Activated naive CD4-positive, alpha-beta T cell treated with anti-CD3 and anti-CD28 coated beads for 36 hours (primary cell): ENCODE measurements at places on chromosomes 12 and 14. TPM values are rescaled to one million over a fixed set of nuclear protein-coding genes. Genes with fewer than 3 reads are reported as not detected.

Gene SLC2A14
- total RNA-seq: 8.8 TPM

Gene HECTD4
- total RNA-seq: 17.6 TPM

Gene PUS1
- 37.7 TPM for total RNA-seq

Gene APOF
- not detected for total RNA-seq

Gene ACOT6
- not detected for total RNA-seq

Gene DLK1
- not detected for total RNA-seq

Gene ZNF891
- 1.2 TPM for total RNA-seq

Gene IGF1
- not detected for total RNA-seq

Gene LTBR
- 3.1 TPM for total RNA-seq

Gene SDS
- not detected for total RNA-seq

Gene IKZF4
- 8.2 TPM for total RNA-seq

Gene TAS2R7
- not detected for total RNA-seq

DNA sequence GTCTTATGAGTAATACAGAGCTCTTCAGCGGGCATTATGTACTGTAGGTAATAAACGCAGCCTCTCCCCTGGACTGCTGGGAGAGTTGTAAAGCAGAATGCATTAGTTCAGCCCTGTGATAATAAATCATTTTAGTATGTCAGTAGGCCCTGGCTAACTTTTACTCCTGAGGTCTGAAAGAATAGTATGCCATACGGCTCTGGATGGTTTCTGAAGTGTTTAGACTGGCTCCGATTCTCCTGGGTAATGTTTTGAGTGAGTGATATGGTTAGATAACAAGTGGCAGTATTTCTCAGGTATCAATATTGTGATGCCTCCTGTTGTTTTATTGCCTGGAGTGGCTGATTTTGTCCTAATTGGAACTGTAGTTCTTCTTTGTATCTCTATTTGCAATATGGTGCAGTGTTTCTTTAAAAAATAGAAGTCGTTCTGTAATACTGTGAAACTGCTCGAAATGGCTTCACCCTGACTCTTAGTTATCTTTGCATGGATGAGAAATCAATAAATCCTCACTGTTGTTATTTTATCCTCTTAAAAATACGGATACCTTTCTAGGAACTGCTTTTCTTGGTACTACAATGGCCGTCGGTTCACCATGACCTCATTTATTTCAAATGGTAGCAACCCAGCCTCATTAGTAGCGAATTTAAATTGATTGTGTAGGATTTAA lies 100.2 kb downstream of the PDZRN4 start:
- no peak for DNase-seq

- no peak for DNase-seq
Observed at GRCh38 chr14:38252066-38252710, 3.7 kb downstream of the CLEC14A start.

DNA sequence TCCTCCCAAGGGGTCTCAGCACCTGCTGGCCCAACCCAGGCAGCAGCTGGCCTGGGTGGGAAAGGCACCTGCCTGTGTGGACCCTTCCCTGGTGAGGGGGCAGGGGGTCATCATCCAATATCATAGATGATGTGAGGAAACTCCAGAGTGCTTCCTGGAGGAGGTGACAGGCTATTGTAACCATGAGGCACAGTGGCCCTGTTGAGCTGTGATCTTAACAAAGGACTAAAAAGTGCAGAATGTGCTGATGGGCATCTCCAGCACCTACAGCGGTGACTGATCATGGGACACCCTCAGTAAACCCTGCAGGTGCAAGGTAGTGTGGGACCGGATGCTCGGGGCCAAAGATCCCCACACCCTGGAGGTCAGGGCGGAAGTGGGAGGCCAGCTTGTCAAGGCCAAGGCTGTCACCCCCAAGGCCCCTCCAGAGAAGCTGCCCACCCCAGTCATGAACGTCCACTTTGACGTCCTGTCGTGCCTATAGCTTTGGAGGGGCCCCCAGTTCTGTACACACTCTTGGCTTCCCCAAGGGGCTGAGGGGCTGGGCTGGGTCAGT lies 7.5 kb downstream of the MMP17 start:
- DNase-seq: no peak

- DNase-seq: peak; percentile 47
Observed at GRCh38 chr12:32390572-32391219, 8.7 kb upstream of the FGD4 start.

- DNase-seq: no peak
Observed at GRCh38 chr14:94515426-94515825, 6.2 kb upstream of the SERPINA12 start.

GRCh38 chr14:93533842-93534241 lies 103.1 kb downstream of the UNC79 start:
- no peak for DNase-seq

DNA sequence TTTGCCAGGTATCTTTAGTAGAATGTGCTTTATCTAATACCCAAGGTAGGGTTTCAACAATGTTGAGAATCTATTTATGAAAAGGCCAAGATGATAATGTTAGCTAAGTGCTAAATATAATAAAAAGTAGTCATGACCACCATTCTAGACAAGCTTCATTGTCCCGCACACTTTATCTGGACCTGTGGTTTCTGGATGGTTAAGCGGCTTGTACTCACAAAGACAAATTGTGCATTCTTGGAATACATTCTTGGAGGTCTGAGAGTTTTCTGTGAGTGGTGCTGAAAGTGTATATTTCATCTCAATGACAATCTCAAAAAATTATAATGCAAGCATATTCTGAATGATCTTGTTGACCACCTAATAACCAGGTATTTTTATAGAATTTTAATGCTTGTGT lies 646.9 kb downstream of the DIO2 start:
- no peak for DNase-seq

DNA sequence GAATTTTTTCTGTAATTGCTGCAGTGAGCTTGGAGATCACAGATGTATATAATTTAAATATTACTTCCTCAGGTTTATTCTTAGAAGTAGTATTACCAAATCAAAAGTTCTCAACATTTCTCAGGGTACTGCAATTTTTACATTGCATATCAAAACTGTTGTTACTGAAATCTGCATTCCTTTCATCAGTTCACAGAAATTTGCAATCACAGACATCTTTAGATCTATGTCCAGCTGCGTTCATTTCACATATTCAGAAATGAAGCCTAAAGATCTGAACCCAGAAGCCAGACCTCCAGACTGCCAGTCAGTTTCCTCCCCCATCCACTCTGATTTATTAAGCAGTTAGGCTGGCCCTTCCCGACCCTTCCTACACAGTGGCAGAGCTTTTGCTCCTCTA lies 18.2 kb upstream of the IFT81 start:
- DNase-seq: no peak

GRCh38 chr14:50452979-50453705 lies 56.5 kb upstream of the CDKL1 start:
- no peak for DNase-seq

DNA sequence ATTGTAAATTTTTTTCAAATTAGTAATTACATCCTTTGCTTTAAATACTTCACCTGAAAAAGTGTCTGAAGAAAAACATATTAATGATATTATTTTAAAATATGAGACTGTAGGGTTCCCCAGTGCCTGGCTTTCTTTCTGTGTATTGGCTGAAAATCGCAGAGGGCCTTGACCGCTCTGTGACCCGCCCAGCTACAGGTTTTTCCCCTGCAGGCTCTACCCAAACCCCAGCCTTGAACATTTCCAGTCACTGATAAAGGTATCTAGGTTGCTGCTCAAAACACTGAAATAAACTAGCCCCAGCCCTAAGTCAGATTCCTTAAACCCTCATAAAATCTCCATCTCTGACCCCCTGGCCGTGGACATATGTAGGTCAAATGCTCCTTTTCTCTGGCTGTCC lies 11.9 kb downstream of the KLRG1 start:
- no peak for DNase-seq

- DNase-seq: no peak
Observed at GRCh38 chr14:74691456-74691855, 21.4 kb downstream of the AREL1 start.

DNA sequence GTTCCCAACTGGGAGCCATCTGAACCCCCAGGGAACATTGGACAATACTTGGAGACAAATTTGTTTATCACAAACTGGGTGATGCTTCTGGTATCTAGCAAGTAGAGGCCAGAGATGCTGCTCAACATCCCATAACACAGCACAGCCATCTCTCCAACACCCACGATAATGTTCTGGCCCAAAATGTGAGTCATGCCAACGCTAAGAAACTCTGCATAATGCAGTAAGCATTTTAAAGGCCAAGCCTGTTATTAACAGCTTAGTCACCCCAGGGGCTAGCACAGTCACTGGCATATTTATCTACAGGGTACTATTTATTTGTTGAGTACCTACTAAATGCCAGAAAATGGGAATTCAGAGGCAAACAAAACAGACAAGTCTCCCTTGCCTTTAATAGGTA lies 873.1 kb upstream of the TMEM132C start:
- no peak for DNase-seq

DNA sequence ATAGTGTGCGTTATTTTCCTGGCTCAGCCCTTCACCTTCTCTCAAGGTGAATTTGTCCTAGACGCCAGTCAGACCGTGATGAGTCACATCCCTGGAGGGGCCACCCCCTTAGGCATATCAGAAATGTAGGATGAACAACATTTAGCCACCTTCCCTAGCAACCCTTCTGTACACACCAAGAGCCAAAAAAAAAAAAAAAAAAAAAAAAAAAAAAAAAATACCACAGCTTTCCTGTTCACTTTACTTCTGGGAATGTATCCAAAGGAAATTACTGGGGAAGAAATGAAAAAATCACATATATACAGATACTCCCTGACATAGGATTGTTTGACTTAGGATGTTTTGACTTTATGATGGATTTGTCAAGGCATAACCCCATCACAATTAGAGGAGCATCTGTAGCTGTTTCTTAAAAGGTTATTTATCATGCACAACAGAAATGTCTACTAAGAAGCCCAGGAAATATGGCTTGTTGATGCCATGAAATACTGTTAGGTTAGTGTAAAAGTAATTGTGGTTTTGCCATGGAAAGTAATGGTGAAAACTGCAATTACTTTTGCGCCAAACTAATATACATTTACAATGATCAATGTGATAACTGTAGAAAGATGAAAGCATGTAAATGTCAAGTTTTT lies 68.2 kb upstream of the BDKRB2 start:
- peak; percentile 24 for DNase-seq

DNA sequence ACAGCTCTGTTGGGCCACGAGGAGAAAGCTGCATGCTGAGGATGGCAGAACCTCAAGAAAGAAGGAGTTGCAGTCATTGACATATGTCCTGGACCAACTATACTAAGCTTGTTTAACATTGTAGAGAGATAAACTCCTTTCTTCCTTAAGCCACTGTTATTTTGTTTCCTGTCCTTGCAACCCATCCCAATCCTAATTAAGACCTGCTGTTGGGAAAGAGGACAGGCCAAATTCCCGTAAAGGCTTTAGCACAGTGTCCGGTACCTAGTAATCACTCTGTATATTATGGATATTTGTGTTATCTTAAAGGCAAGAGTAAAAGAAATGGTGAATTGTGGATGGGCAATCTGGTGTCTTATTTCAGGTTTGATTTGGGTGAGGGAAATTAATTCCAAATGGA lies 53.5 kb upstream of the WSCD2 start:
- no peak for DNase-seq

GRCh38 chr12:62873826-62874448 lies 61.0 kb downstream of the PPM1H start:
- no peak for DNase-seq

DNA sequence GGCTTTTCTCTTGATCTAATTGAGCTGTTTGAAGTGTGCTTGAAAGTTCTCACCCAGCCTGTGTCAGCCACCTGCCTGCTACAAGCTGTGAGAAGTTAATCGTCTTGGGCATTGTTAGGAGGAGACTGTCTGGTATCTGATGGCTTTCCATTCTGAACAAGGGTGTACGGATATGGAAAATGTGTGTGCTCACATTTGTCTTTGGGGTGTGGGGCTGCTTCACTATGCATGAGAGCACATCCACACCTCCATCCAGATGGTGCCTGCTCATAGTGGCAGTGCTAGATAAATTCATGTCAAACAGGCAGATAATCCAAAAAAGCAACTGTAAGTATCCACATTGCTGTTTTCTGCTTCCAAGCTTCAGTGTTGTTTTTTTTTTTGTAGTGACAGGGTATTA lies 462.2 kb downstream of the DIO2 start:
- DNase-seq: no peak
